ENCODE measurements at places on chromosomes 16 and 17.

GRCh38 chr16:28191364-28191960 lies 20.3 kb downstream of the XPO6 start:
- no peak for DNase-seq

DNA sequence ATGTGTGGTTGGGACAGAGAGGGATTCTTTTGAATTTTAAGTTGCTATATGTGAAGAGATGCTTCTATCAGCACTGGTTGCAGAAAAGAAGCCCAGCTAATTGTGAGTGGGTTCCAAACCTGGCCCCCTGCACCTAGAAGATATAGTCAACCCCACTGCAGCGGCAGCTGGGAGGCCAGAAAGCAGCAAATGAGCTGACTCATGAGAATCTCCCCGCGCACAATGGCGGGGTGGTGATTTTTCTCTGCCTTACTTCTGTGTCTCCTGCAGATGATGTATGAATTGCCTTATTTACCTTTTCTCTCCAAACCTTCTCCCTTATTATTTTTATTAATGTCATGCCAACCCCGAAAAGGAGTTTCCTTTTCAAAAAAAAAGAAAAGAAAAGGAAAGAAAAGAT lies 89.7 kb downstream of the MAF start:
- no peak for DNase-seq

DNA sequence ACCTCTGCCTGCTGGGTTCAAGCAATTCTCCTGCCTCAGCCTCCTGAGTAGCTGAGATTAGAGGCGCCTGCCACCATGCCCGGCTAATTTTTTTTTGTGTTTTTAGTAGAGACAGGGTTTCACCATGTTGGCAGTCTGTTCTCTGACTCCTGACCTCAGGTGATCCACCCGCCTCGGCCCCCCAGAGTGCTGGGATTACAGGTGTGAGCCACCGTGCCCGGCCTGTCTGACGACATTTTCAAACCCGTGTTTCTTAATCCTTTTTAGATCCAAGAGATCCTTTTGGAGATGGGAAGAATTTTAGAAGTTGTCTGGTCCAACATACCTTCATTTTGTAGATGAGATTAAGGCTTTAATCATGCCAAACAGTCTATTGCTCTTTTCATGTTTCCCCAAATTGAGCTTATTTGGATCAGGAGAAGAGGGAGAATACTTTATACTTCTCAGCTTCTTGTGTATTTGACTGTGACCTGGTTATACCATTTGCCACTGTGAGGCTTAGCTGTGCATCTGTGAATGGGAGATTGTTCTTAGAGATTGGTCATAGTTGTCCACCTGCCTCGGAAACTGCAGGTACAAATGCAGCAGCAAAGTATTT lies 25.8 kb downstream of the USP10 start:
- DNase-seq: no peak

DNA sequence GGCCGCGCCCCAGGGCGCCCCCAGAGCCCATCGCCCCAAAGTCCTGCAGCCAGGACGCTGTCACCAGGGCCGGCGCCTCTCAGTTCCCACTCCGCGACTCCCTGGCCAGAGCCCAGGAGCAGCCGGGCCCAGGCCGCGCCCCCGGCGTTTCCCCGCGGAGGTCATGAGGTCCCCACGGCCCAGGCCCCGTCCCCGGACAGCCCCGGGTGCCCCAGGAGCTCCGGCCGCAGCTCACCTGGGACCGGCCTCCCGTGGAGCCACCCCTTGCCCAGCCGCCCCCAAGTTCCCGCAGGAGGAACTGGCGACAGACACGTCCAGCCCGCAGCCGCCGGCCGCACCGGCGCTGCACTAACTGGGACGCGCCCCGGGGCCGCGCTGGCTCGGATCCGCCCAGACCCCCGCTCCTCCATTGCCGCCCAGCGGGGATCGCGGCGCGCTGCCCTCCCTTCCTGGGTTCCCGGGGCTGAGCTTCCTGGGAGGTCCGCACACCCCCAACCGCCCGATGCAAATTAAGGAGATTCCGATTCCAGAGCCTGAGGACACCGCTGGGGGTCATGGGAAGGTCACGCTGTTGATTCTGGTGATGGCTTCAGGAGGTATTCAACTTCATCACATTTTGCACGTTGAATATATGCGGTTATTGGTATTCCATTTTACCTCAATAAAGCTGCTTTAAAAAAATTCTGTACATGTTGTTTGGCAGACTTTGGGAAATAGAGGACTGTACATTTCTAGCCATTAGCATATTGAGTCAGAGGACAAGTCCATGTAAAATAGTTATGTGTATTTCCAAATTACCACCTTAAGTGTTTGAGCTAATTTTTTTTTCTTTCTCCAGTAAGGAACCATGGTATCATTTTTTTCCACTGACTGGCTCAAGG lies 9.9 kb downstream of the AHSP start:
- peak; percentile 17 for DNase-seq

DNA sequence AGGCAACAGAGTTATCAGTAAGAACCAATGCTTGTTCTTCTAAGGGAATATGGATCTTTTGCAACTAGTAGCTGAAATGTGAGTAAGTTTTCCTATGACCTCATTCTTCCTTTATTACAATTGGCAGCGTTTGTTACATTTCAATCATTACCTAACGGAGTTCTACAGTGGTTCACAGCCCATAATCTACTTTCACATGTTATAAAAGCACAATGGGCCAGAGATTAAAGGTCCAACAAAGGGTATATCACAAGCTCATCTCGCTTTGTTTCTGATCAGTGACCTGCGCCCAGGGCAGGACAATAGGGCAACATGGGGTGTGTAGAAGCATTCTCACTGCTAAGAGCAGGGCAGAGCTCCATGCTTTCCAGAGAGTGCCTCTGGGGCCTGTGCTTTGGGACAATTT lies 279.9 kb upstream of the DYNLRB2 start:
- no peak for DNase-seq

GRCh38 chr16:88352261-88353200 lies 30.2 kb upstream of the ZNF469 start:
- DNase-seq: no peak

GRCh38 chr17:1965556-1966273 lies 59.4 kb downstream of the RTN4RL1 start:
- no peak for DNase-seq

DNA sequence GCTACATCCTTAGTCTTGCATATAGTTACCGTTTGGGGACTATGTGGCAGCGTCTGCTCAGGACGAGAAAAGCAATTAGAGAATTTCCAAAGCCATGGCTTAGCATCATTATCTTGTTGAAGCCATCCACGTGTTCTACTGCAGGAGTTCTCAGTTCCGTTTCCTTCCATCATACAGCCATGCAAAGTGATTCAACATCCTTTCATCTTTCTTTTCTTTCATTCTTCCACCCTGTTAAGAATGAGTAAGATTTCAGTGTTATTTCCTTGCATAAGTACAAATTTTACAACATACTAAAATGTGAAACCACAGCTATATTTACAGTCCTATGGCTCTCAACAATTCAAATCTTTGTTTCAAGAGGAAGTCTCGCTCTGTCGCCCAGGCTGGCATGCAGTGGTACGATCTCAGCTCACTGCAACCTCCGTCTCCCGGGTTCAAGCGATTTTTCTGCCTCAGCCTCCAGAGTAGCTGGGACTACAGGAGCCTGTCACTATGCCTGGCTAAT lies 3.8 kb downstream of the MARF1 start:
- DNase-seq: peak; percentile 30

- DNase-seq: no peak
These were observed 114.3 kb upstream of the C16orf82 start for GRCh38 chr16:26952411-26952810.

GRCh38 chr17:50169121-50169764 lies 3.4 kb downstream of the SGCA start:
- DNase-seq: peak; percentile 60

- no peak for DNase-seq
These were observed 159.6 kb upstream of the DNAH9 start for GRCh38 chr17:11438673-11439072.

GRCh38 chr17:63932721-63933120 lies 590 bp upstream of the CD79B start:
- no peak for DNase-seq

- no peak for DNase-seq
These were observed 62.9 kb upstream of the AMZ2 start for GRCh38 chr17:68184816-68185436.

DNA sequence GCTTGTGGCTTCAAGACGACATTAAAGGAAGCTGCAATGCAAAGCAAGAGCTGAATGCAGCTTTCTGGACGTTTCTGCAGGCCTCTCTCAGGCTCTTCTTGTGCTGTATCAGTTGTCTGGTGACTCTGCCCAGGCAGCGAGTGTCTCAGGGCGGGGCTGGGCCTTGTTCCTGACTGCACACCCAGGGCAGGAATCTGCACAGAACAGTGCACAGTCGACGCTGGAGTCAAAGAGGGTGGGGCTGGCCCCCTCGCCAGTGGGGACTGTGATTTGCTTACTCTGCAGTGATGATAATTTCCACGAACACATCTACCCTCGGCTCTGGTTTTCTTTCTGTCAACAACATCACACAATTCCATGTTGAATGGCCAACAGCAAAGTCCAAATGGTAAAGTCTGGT lies 60.7 kb downstream of the IRF8 start:
- DNase-seq: no peak

GRCh38 chr16:57031156-57031555 lies 41.8 kb downstream of the NLRC5 start:
- DNase-seq: no peak

DNA sequence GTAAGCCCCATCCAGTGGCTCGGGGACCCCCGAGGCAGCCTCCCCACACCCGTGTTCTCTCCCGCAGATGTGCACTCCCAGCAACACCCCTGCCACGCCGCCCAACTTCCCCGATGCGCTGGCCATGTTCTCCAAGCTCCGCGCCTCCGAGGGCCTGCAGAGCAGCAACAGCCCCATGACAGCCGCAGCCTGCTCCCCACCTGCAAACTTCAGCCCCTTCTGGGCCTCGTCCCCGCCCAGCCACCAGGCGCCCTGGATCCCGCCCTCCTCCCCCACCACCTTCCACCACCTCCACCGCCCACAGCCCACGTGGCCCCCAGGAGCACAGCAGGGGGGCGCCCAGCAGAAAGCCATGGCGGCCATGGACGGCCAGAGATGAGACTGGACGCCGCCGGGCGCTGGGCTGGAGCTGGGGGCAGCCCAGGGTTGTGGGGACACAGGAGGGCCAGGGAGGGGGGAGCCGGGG lies 5.0 kb downstream of the UBALD2 start:
- DNase-seq: no peak

GRCh38 chr17:29874931-29875596 lies 55.0 kb downstream of the SSH2 start:
- DNase-seq: peak; percentile 15

GRCh38 chr17:49612726-49613125 lies 37.1 kb downstream of the NXPH3 start:
- DNase-seq: no peak

- no peak for DNase-seq
These were observed 289.8 kb downstream of the CEP112 start for GRCh38 chr17:65902155-65902554.

DNA sequence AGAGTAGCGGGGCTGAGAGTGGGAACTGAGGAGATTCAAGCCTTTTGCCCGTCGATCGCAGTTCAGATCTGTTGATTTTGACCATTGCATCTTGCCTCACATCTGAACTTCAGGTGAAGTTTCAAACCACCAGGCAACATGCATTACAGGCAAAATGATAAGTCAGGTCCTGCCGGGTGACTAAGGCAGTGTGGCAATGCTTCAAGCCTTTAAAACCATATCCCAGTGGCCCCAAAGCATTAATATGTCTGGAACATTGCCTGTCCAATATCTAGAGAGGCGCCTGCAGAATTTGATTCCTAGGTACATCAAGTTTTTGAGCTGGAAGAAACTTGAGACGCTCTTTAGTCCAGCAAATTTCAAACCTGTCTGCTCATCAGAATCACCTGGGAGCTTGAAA lies 502.8 kb downstream of the MAF start:
- DNase-seq: no peak

GRCh38 chr16:83932955-83933673 lies 19.9 kb upstream of the OSGIN1 start:
- no peak for DNase-seq

- no peak for DNase-seq
These were observed 15.8 kb upstream of the ZNF19 start for GRCh38 chr16:71504901-71505300.

DNA sequence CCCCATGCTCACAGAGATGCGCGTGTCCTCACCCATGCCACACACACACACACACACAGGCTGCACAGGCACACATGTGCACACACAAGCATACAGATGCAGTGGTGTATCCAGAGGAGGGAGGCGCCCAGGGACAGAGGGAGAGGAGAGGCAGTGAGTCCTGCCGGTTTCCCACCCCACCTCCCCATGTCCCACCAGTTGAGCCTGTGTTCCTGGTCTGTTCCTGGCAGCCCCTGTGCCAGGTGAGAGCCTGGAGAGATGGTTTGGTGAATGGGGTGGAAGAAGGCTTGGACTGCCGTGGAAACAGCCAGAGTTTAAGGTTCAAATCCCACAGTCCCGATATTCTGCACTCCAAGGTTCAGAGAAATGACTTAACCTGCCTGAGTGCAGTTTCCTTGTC lies 10.2 kb upstream of the FADS6 start:
- no peak for DNase-seq

- no peak for DNase-seq
These were observed 35.0 kb downstream of the ZCCHC14 start for GRCh38 chr16:87457709-87458423.

DNA sequence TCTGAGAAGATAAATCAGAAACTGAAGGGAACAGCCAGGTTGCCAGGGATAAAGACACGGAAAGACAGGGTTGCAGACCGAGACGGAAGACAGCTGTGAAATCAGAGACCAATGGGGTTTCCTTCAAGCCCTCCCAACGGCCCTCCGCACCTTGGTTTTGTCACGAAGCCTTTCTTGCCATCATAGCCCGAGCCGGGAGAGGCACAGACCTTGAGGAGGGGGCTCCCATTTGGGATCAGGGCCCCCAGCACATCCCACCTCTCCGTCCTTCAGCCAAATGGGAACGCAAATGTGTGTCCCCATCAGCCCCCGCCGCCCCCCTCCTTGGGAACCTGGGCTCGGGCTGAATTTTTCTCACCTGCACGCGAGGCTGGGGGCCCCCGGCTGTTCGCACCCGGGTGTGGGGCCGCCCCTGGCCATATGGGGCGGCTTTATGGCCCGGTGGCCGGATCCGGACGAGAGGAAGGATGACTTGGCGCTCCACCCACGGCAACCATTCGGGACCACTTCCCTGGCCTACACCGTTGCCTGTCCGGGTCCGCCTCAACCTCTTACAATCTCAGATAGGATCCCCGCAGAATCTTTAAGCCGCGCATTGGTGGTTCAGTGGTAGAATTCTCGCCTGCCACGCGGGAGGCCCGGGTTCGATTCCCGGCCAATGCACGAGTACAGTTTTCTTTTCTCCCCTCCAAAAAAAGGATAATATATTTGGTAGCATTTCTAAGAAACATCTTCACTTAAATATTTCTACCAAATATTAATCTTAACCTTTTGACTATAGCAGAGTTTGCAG lies 1.4 kb upstream of the HES7 start:
- DNase-seq: peak; percentile 79
